ENCODE measurements at places on chromosomes 6 and 20. TPM values are rescaled to one million over a fixed set of nuclear protein-coding genes. Genes with fewer than 3 reads are reported as not detected.

- H3K36me3 ChIP-seq, result no peaks in the 10 kb centered on the region
- no peak overlapping the region for H3K4me3 ChIP-seq
- H3K27me3 ChIP-seq, result no peaks in the 10 kb centered on the region
- H3K27ac ChIP-seq, result no peak overlapping the region
- H3K4me1 ChIP-seq, result no peaks in the 10 kb centered on the region
Measured at GRCh38 chr20:58026361-58026760, 202.1 kb downstream of the ANKRD60 start.

DNA sequence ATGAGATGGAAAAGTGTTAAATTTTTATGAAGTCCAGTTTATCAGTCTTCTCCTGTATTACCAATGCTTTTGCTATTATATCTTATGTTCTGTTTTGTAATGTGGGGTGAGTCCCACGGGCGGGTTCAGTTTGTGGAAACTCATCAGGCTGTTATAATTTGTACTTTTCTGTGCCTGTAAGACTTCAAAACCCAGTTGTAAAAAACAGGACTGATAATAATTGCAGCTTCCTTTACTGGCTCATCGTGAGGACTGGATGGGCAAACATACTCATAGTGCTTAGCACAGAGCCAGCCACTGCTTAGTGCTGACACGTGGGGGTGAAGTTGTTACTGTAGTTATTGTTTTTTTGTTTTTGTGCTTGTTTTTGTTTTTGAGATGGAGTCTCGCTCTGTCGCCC, 45.6 kb downstream of the TGM2 start:
- H3K27me3 ChIP-seq, result no peaks in the 10 kb centered on the region
- no peak overlapping the region for H3K4me3 ChIP-seq
- no peak for DNase-seq
- H3K36me3 ChIP-seq, result no peaks in the 10 kb centered on the region
- no peaks in the 10 kb centered on the region for H3K4me1 ChIP-seq

GRCh38 chr6:161226009-161226964, 47.6 kb downstream of the AGPAT4 start:
- no peak for DNase-seq
- peaks cover 8% of the 10 kb centered on the region for H3K36me3 ChIP-seq
- no peak overlapping the region for H3K27ac ChIP-seq
- H3K4me3 ChIP-seq, result no peak overlapping the region
- H3K4me1 ChIP-seq, result peaks cover 13% of the 10 kb centered on the region
- no peaks in the 10 kb centered on the region for H3K27me3 ChIP-seq

DNA sequence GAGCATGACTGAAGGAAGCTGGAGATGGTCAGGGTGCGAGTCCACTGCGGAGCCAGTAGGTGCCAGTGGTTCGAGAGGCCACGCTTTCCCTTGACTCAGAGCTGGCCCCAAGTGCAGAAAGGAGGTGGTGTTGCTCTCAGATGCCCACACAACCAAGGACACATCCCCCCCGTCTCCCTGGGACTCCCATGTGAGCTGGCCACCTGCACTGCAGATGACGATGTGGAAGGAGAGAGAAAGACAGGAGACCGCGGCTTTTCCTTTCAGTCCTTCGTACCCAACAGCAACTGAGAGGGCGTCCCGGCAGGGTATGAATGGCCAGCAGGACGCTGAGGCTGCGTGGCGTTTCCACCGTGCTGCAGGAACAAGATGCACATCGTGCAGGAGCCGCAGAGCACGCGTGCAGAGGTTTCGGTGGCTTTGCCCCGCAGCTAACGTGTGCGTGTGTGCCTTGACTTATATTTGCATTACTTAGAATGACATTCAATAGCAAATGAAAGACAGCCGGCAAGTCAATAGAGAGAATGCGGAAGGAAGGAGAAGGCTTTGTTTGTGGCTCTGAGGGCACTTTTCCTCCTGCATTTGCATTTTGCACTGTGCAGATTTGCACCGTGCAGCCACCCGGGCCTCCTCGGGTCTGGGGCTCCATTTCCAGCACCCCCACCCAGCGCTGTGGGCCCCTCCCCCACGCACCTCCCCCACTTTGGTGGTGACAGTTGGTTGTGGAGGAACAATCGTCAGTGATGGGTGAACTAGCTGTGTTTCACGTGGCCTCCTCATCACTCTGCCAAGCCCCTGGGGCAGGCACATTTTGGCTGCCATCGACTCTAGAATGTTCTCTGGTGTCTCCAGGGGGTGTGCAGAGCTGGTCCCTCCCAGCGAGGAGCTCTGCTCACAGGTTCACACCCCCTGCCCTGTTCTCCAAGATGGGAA, 26.4 kb upstream of the BHLHE23 start:
- H3K27ac ChIP-seq, result peak overlapping the region; percentile 93
- H3K36me3 ChIP-seq, result no peaks in the 10 kb centered on the region
- H3K27me3 ChIP-seq, result peaks cover 6% of the 10 kb centered on the region
- DNase-seq, result peak; percentile 76
- H3K4me1 ChIP-seq, result peaks cover 54% of the 10 kb centered on the region

- H3K4me1 ChIP-seq, result peaks cover 18% of the 10 kb centered on the region
- DNase-seq, result no peak
- H3K27me3 ChIP-seq, result no peaks in the 10 kb centered on the region
Measured at GRCh38 chr6:156827382-156827781, 50.2 kb downstream of the ARID1B start.

GSTA2 gene
- total RNA-seq, result not detected

GRCh38 chr6:138815797-138816528, 20.1 kb downstream of the ECT2L start:
- DNase-seq, result peak; percentile 76
- H3K36me3 ChIP-seq, result no peaks in the 10 kb centered on the region
- no peaks in the 10 kb centered on the region for H3K27me3 ChIP-seq

DNA sequence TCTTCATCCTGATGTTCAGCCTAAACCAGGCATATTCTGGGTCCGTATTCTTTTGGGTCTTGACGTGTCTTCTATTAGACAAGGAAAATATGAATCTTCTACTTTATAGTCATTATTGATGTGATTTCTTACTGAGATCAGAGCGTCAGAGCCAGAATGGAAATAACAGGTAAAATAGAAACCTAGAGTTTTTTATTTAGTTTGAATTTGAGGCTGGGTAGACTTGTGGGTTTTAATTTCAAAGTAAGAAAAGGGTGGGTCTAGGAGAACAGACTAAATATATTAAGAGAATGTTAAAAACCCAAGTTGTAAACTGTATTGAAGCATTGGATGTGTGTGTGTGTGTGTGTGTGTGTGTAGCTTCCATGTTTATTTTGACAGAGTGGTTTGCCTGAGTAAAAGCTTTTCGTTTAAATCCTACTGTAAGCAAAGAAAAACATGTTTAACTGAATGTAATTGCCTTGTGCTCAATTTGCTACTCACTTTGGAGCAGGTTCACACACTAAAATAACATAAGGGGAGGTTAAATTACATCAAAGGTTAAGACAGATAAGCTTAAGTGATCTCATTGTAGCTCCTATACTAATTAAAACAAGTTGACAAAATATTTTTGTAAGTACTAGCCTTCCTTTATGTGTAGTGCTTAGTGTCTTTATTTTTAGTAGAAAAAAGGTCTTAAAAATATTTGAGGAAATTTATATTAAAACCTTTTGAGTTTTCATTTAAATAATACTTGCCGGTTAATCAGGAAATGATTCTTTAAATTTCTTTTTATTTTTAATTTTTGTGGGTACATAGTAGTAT, 17.4 kb downstream of the HECA start:
- H3K4me1 ChIP-seq, result peaks cover 15% of the 10 kb centered on the region
- H3K27ac ChIP-seq, result no peak overlapping the region
- H3K4me3 ChIP-seq, result no peak overlapping the region
- no peaks in the 10 kb centered on the region for H3K36me3 ChIP-seq
- no peak for DNase-seq

DNA sequence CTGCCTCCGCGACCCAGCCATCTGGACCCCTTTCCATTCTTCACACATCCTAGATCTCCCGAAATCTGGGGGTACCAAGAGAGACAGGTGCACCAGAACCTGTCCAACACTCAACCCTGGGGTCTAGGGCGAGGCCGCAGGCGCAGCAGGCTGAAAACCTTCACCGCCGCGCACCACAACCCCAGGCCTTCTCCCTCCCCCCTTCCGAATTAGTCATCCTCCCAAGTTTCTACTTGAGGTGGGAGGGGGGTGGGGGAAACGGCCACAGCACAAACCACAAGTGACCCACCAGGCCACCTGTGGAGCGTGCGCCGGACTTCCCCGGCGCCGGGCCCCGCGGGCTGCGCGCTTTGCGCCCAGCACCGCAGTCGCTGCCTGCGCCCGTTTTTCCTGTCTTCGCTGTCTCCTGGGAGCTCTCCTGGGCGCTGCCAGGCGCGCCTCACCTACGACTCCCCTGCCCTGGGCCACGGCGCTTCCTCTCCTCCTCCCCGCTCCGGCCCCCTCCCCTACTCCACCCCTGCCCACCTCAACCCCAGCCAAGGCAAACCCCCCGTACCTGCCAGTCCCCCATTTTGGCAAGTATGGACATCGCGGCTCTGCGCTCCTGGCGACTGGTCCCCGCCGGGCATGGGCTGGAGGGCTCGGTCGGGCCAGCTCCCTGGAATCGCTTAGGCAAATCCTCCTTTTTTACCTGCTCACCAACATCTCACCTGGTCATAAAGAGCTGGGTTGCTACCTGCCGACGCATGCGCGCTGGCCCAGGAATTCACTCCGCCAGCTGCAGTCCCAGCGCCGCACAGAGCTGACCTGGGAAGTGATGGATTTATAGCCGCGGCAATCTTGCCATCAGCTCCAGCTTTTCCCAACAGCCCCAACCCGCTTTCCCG, 4.2 kb upstream of the TFAP2A start:
- H3K27ac ChIP-seq, result no peak overlapping the region
- peaks cover 100% of the 10 kb centered on the region for H3K27me3 ChIP-seq
- peak overlapping the region; percentile 59 for H3K4me3 ChIP-seq

DNA sequence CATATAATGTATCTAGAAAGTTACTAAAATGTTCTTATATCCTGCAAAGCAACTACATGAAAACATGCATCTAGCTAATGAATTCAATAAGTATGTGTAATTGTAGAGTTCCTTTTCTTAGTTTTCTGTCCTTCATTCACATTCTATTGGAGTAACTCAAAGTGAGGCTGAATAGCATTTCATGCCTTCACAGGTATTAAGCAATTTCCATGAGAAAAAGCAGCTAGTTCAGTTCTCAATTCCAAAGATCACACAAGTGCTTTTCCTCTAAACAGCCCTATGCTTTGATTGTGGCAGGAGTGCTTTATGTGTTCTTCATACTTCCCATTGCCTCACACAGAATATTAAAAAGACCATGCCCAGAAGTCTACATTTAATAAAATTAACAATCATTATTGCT, 274.9 kb downstream of the RFPL4B start:
- no peak overlapping the region for H3K4me3 ChIP-seq
- H3K27me3 ChIP-seq, result no peaks in the 10 kb centered on the region
- peaks cover 11% of the 10 kb centered on the region for H3K4me1 ChIP-seq
- no peak overlapping the region for H3K27ac ChIP-seq
- peak; percentile 11 for DNase-seq

DNA sequence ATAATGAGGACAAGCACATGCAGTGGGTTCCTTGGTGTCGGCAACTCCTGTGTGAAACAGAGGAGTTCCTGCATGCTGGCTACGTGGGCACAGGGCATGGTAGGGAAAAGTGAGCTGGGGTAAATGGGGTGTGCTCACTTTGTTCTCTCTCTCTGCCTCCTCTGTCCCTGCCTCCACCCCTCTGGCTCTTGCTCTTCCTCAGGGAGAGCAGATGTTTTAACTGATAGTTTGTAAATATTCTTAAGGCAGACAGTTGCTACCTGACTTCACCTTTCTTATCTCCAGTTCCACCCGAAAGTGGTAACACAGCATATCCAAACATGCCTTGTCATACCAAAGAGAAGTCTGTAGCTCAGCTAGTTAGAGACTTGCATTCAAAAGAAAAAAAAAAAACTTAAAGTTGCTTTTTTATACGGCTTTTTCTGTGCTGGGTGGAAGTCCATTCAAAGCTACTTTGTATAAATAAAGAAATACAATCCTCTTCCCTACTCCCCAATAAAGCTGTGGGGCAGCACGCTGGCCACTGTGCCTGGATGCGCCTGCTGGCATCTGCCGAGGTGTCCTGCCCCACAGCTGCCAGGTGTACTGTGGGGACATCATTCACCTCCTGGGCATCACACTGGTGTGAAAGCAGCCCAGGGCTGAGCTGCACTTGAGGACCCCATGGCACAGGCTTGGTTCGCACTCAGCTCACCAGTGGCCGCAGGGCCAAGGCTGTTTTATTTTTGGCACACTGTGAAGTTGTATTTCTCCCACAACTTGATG, 93.6 kb downstream of the FOXC1 start:
- no peaks in the 10 kb centered on the region for H3K27me3 ChIP-seq
- H3K4me1 ChIP-seq, result no peaks in the 10 kb centered on the region
- DNase-seq, result no peak
- H3K4me3 ChIP-seq, result no peak overlapping the region
- no peak overlapping the region for H3K27ac ChIP-seq

DNA sequence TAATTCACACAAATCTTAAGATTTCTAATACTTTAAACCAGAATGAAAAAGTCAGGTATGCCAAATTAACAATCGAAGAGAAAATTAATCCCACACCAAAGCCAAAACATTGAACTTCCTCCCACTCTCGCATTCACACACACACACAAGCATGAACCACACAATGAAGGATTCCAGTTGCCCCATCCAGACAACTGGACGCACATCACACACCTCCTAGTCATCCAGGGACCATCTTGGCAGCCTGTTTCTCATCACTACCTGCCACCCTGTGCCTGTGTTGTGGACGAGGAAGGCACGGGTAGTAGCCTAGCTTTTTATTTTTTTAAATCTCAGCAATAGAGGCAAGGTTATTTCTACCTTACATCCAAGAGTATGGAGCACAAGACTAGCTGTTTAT, 15.2 kb downstream of the B4GALT5 start:
- peaks cover 70% of the 10 kb centered on the region for H3K4me1 ChIP-seq
- H3K27ac ChIP-seq, result no peak overlapping the region
- no peaks in the 10 kb centered on the region for H3K27me3 ChIP-seq
- no peaks in the 10 kb centered on the region for H3K36me3 ChIP-seq
- H3K4me3 ChIP-seq, result no peak overlapping the region

DNA sequence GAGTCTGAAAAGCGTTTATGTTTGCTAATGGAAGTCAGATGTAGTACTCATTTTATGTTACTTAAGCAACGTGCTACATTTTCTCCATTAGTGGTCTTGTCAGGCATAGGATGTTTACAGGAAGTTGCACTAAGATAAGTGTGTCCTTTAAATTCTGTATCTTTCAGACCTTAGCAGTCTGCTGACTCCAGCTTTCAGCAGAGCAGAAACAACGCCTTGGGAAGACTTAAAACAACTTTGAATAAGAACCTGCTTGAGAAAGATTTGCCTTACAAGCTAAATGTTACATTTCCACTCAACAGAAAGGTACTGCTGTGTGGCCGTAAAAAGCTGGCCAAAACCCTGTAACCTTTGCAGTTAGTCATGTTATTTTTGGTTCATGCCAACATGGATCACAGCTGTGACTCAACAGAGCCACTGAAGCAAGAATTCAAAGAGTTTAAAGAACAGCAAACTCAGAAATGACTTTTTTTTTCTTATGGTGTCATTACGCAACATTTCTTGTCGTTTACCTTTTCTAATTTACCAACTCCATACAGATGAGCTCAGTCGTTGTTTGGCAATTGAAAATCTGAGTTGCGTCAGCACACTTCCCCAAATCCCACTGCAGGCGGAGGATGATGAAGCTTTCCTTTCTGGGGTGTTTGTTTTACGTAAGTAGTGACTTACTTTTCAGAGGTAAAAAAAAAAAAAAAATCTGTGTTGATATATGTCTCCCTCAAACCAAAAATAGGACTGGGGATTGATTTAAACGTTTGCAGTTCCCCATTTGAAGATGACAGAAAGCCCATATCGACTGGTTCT, 27.9 kb upstream of the BMP6 start:
- peak overlapping the region; percentile 29 for H3K27ac ChIP-seq
- peak; percentile 29 for DNase-seq
- no peaks in the 10 kb centered on the region for H3K36me3 ChIP-seq
- H3K4me1 ChIP-seq, result peaks cover 19% of the 10 kb centered on the region
- H3K27me3 ChIP-seq, result no peaks in the 10 kb centered on the region

All from GM23338 (cell line).